ENCODE measurements at places on chromosomes 6 and 20.

DNA sequence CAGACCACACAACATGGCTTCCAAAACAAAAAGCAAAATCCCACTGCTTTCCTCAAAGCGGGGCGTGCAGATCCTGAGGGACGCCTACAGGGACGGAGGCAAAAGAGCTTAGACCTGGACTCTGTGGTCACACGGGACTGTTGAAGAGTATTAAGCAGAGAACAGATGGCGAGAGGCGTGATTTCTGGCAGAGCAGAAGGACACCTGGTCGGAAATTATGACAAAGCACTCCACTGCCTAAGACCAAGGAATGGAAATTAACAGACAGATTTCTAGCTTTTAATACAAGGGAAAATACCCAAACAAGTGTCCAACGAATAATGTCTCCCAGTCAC lies 15.4 kb downstream of the CST7 start:
- DNase-seq: no peak

GRCh38 chr20:21270806-21271205 lies 32.3 kb upstream of the XRN2 start:
- DNase-seq: no peak

GRCh38 chr6:152896923-152897322 lies 85.9 kb downstream of the FBXO5 start:
- no peak for DNase-seq

DNA sequence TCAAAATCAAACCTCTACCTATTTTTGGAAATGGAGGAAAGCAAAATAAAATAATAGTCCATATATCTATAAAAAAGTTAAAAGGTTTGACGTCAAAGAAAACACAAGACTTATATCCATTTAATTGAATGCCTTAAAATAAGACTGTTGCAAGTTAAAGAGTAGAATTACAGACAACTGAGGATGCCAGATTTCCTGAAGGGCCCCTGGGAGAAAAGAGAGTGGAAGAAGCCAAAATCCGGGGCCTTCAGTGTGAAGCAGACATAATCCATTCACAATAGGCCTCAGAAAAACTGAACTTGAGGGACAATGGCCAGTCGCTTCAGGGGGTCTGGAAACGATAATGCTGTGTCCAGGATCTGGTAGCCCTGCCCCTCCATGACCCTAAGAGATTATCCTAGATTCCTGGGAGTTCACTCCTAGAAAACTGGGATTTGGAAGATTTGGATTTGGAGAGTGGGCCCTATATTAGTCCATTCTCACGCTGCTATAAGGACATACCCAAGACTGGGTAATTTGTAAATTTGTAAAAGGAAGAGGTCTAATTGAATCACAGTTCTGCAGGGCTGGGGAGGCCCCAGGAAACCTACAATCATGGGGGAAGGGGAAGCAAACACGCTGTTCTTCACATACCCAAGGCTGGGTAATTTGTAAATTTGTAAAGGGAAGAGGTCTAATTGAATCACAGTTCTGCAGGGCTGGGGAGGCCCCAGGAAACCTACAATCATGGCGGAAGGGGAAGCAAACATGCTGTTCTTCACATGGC lies 94.0 kb upstream of the SLC2A12 start:
- DNase-seq: no peak

DNA sequence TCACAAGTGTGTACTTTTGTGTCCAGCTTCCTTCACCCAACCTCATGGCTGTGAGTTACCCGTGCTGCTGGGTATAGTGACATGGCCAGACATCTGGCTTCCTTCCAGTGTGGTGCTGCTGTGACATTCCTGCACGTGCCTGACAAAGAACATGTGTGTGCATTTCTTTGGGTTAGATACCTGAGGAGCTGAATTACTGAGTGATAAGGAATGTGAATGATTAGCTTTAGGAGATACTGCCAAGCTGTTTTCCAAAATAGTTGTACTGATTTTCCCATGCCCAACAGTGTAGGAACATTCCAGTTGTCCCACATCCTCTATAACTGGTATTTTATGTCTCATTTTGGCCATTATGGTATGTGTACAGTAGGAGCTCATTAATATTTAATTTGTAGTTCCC lies 132.5 kb downstream of the PREX1 start:
- DNase-seq: peak; percentile 45

DNA sequence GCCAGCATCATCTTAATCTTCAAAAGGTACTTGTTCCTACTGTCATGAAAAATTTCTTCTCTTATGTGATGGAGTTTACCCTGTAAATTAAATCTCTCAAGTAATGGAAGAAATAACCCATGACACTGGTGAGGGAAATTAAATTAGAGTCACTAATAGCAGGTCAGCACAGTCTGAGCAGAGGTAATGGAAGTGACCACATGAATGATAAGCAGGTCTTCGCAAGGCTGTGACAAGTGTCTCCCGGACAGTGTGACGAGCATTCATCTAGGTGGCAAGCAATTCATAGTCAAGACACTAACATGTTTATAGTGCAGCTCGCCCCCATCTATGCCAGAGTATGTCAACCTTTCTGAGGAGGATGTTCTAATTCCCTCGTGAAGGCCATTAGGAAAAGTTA lies 249.2 kb downstream of the FRK start:
- no peak for DNase-seq

GRCh38 chr6:138814179-138814834 lies 18.4 kb downstream of the ECT2L start:
- DNase-seq: no peak

GRCh38 chr6:16766836-16767745 lies 5.8 kb upstream of the ATXN1 start:
- DNase-seq: no peak

All from RWPE1 (cell line).